ENCODE measurements at places on chromosomes 3 and 15.

- DNase-seq: no peak
Observed at GRCh38 chr15:73749533-73749932, 3.6 kb downstream of the INSYN1 start.

DNA sequence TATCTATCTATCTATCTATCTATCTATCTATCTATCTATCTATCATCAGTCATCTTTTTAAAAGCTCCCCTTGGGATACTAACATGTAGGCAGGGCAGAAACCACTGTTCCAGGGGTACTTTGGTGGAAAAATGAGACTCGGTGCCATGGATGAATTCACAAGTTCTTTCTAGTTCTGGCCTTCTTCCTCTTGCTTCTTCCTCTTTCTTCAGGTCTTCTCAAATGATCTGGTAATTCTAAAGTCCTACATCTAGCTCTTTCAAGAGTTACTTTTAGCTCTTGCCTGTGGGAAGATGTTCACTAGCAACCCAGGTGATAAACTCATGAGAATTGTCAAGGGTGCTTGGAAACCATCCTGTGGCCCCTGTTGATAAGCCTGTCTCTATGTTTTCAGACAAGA is 168.5 kb upstream of the TBC1D5 start:
- no peak for DNase-seq

GRCh38 chr3:147356909-147357900 is 49.1 kb downstream of the ZIC4 start:
- no peak for DNase-seq

GRCh38 chr3:155007729-155008128 is 72.4 kb upstream of the MME start:
- DNase-seq: no peak

Measured in cortex of kidney (tissue), 1 donor.